Body of pancreas (tissue), 4 donors: ENCODE measurements at places on chromosomes 4 and X.

DNA sequence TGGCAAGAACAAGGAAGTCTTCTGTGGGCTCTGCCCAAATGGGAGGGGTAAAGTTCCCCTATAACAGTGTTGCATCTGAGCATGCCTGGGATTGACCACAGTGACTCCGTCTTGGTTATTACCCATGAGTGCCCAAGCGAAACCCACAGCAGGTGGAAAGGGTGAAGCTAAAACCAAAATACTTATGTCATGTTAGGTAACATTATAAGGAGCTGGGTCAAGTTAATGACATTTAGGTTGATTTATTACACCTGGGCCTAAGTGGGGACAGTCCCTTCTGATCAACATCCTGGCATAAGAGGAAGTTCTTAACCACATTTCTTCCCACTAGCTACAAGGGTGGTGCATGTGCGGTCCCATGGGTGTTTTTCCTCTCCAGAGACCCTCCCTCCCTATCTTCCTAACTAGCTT is 1.3 kb upstream of the ZNF732 start:
- no peak for DNase-seq

DNA sequence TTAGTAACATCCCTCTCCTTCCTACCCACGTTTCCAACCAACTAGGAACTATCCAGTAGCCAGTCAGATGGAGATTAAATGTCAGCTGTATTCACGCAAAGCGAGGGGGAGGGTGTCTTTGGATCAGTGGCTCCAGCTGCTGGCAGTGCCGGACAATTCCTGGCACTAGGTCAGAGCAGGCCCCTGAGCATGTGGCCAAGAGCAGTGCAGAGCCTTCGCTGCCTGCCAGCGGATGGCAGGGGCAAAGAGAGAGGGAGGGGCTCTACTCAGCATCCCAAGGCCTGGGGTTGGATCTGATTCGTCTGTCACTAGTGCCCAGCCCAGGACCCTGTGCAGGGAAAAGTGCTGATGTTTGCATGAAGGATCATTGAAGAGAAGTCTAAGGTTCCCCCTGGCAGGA is 28.7 kb upstream of the JAKMIP1 start:
- peak; percentile 29 for DNase-seq

DNA sequence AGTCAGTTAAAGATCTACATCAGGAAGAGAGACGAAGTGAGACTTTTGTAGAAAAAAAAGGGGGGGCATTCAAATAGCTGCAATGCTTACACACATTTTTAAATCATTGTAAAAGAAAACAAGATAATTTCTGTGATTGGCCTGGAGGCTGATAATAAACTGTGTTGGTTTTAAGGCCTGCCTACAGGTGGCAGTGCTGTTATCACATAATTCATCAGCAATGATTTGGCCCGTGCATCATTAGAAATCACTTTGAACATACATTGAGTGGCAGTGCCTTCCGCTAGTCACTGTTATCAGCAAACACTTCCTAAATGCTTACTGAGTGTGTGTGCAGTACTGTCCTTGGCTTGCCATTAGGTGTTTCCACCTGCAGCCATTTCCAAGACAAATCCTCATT is 831.9 kb downstream of the TRIML1 start:
- DNase-seq, result no peak

- DNase-seq, result no peak
Observed at GRCh38 chr4:122619611-122620010, 1.3 kb downstream of the IL21 start.

DNA sequence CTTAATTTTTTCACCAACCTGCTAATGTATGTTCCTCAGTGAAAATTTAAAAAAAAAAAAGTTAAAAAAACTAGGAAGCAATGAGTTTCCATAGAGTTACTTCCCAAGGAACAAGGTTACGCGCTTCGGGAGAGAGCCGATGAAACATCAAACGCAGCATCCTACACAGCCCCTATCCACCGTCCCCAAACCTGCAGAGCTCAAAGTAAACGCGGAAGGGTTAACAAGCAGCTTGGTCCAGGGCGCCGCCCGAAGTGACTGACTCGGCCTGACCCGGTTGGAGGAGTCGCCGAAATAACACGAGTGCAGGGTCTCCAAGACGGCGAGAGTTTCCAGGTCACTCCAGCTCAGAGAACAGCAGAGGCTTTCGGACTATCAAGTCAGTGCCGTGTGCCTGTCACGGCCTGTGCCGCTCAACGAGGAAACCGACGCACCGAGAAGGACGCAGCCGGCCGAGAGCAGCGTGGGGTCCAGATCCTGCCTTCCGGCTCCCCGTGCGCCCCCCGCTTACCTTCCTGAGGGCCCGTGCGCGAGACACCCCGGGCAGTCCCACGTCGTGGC is 512 bp downstream of the NOP14 start:
- DNase-seq, result no peak

DNA sequence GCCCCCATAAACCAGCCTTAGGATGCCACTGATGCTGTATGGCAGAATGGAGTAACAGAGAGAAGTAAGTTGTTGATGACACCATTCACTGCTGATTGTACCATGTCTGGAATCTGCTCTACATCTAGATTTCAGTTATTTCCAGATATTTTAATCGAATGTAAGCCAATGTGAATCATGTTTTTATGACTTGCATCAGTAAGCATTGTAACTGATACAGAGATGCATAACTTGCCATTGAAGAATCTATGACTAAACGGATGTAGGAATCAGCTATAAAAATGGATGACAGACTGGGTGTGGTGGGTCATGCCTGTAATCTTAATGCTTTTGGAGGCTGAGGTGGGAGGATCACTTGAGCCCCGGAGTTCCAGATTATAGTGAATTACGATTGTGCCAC is 161.0 kb upstream of the GATB start:
- DNase-seq, result no peak

- DNase-seq, result peak; percentile 1
Observed at GRCh38 chr4:1492651-1493539, 86.7 kb upstream of the NKX1-1 start.

DNA sequence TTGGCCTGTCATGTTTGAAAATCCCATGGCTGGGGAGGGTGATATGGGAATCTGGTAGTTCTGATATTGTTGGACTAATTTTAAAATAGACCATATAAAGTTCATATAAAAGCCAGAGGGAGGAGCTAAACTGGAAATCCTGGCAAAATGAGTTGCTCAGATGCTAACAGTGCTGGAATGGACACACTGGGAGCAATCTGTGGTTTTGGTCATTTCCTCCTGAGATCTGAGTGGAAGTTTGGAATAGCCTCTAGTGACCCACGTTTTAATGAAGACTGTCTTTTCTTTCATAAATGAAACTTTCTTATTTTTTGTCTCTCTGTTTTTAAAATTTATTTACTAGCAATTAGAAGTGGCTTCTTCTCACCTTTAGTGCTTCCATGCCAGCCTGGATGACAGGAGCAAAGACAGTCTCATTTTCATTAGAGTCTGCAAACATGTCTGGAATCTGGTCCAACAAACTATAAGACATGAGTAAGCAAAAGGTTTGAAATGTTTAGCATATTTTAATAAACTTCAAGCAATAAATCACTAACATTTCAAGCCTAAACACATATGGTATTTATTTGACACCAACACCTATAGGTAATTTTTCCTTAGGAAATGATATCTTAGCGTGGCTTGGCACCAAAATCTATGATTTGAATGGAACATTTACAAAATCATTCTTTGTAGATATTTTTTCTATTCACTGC is 66.6 kb downstream of the METTL14 start:
- DNase-seq, result no peak

DNA sequence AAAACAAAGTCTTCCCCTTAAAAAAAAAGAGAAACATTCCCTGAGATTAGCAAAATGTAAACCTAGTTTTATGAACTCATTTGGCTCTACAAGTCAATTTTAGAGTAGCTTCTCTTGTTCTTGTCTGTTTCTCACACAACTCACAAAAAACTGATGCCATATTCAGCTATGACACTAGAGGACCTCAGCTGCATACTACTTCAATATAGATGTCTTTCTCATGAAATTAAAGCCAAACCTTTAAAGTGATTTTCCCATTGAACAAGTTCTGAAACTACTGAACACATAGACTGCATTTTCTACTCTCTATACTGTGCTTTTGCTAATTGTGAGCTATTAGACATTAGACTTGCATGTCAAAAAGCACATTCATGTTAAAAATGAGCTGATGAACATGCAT is 49.8 kb downstream of the TBCK start:
- DNase-seq, result no peak

DNA sequence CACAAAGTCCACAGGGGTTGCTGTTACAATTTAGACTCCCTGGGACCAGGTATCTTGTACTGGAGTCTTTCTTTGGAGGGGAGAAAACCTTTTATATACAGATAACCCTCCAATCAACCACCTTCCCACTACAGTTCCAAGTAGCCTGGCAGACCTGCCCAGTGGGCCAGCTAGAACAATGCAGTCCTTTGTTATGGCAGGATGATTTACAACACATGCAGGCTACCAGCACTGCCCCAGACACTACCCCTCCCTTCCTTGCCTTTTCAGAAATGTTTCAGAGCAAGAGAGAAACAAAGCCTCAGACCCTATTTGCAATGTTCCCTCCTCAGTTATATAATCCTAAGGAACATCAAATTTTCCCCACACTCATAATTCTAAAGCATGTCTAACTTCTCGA is 11.1 kb downstream of the RASL11B start:
- peak; percentile 34 for DNase-seq

- DNase-seq, result peak; percentile 32
Observed at GRCh38 chr4:163331629-163332376, 593 bp downstream of the NPY1R start.

GRCh38 chr4:174156239-174156826 is 127.1 kb downstream of the FBXO8 start:
- no peak for DNase-seq

- no peak for DNase-seq
Observed at GRCh38 chr4:159534655-159535054, 431.8 kb downstream of the RAPGEF2 start.

DNA sequence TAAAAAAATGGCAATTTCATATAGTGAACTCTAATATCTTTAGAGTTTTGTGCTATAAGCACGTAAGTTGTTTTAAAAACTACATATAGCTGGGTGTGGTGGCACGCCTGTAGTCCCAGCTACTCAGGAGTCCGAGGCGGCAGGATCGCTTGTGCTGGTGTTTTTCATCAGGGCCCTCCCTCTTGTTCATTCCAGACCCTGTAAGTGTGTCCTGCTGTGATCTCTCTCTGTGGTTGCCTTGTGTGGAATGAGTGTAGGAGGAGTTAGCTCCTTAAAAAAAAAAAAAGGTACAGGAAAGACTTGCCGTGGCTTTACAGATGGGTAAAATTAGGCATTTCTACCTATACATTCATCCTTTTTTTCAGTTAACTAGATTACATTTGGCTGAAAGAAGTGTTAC is 35.4 kb downstream of the RBBP7 start:
- DNase-seq, result no peak

GRCh38 chrX:120311727-120312063 is 434 bp upstream of the TMEM255A start:
- DNase-seq, result no peak

DNA sequence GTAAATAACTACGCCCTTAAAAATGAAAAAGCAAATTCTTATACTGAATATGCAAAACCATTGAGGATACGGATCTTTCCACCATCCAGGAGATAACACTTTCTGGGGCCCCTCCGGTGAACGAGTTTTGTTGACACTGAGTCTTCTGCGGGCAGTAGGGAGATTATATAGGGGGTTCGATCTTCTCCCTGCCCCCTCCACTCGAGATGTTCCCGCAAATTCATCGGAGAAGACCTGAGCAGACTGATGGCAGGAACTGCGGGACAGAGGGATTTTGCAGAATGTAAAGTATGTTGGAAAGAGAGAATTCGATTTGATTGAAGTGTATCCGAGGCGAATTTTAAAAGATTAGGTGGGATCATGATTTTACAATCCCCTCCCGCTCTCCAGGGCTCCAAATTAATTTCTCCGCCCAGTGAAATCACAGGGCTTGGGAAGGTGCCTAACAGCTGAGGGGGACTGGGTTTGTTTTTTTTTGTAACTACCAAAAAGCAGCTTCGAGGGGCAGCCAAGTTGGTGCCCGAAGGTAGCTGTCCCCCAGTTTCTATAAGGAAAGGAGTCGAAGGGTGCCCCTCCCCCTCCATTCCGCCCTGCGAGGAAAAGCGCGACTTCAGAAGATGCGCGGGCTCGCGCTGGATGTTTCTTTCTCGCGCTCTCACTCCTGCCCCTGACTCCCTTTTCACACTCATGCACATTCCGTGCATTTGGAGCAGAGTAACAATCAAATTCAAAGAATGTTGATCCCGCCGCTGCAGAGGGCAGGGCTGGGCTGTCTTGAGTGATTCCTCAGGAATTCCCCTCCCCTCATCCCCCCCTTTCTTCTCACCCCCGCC is 1.2 kb downstream of the TMEM255A start:
- no peak for DNase-seq

DNA sequence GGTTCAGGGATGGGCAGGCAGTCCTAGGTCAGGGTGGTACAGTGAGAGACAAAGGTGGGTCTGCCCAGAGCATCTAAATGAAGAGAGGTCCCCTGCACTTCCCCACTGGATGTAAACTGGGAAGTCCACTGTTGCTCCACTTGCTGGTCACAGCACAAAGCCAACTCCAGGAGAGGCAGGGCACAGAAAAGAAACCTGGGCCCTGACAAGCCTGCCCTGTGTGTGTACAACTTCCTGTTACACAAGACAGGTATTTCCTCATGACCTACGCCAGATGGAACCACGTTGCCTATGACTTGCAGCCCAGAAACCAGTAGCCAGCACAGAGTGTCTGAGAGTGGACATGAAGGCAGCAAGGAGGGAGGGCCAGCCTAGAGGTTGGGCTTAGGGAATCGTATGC is 161.8 kb downstream of the SH3KBP1 start:
- no peak for DNase-seq

GRCh38 chrX:124033821-124034220 is 72.3 kb downstream of the STAG2 start:
- no peak for DNase-seq

GRCh38 chr4:68401231-68401630 is 46.0 kb upstream of the TMPRSS11E start:
- no peak for DNase-seq

GRCh38 chr4:83846193-83846830 is 310.4 kb downstream of the GPAT3 start:
- DNase-seq, result no peak

- no peak for DNase-seq
Observed at GRCh38 chrX:3046253-3047240, 5.3 kb downstream of the ARSF start.

- no peak for DNase-seq
Observed at GRCh38 chr4:185165605-185166063, 22.6 kb downstream of the SLC25A4 start.

- no peak for DNase-seq
Observed at GRCh38 chrX:150936556-150936955, 38.1 kb upstream of the CD99L2 start.

DNA sequence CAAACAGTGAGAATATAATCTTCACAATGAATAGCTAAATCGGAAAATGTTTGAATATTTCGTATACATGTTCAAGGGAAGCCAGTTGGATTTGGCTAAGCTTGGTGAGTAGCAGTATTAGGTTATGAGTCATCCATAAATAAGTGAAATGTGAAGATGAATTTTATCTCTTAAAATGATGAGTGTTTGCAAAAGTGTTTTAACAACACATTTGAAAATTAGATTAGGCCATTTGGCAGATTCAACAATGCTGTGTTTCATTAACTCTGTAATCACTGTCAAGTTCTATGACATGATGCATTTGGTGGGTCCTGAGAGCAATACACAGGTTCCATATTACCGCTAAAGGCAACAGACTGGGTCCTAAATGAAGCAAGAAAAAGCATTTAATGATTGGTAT is 301.9 kb upstream of the PRPS2 start:
- DNase-seq, result no peak
